ENCODE measurements at places on chromosomes 3 and 15.

GRCh38 chr3:111210866-111211564, 139.4 kb downstream of the NECTIN3 start:
- no peak for DNase-seq

- no peak for DNase-seq
Observed at GRCh38 chr3:53357458-53357857, 10.1 kb upstream of the DCP1A start.

DNA sequence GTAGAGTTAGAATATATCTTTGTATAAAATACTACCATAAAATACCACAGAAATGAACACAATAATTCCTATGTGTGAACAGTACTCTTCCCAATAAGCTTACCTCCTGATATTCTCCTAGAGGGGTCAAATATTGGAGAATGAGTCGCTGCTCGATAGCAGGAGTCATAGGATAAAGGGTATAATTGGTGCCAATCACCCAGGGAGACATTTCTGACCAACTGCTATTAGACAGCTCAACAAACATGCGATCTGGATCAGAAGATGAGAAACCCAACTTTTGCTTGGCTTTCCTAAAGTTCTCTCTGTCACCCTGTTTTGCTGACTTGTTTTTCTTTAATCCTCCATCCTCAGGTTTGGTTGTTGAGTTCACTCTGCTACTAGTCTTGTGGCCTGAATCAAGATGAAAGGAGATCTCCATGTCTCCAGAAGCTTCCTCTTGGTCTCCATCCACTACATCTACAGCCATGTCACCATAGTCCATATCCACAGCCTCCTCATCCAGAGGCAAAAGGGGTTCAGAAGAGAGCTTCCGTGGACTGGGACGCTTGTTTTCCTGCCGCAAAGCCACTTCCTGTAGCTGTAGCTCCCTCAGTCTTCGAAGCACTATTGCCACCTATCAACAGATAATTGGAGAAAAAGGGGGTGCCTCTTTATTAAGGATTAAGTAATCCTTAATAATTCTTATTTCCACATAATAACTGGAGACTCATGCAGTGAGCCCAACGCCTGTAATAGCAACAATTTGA, 50.4 kb downstream of the RBM15B start:
- no peak for DNase-seq

DNA sequence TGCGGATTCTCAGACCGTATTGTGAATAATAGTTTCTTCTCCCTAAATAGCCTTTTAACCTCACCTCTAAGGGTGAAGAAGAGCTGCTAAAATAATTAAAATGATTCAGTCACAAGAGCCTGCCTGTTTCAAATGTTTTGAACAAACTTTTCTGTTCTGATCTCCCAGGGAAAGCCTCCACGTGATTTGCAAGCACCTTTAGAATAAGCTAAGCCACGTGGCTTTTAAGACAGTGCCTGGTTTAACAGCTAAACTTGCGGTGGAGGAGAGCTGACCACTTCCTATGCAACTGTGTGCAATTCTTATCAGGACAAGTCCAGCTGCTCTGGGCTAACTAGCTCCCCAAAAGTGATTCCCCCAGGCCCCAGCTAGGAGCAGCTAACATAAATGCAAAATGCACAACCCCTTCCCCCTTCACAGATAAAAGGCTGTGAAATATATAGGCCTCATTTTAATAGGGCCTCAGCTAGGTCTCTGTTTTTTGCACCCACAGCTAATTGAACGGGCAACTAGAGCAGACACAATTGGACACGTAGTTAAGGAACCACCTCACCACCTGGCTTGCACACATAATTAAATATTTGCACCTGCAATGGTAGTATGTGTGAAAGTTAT, 401.2 kb upstream of the NR2F2 start:
- DNase-seq, result no peak

GRCh38 chr3:190716211-190716610, 146.3 kb downstream of the GMNC start:
- no peak for DNase-seq

DNA sequence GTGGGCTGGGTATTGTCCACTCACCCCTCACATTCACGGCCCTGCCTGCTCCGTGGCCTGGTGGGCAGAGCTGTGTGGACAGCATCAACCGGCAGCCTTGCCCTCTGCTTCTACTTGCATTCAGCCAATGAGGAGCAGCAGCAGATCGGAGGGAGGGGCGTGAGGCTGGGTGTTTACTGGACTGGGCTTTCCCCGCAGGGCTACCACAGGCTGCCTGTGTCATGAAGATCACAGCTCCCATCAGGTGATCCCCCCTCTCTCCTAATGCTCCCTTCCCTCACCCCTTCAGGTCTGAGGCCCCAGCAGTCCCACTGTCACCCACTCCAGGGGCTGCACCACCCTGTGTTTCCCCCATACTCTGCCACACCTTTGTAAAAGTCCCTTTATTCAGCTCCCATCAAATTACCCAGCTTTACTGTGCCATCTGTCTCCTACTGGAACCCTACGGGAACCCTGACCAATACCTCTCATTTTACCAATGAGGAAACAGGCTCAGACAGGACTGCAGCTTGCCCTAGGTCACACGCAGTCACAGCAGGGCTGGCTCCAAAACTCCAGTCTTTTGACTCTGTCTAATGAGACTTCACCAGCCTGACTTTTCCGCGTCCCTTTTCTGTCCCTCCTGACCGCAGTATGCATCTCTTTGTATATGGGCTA, 81.1 kb downstream of the MEGF11 start:
- DNase-seq, result no peak

DNA sequence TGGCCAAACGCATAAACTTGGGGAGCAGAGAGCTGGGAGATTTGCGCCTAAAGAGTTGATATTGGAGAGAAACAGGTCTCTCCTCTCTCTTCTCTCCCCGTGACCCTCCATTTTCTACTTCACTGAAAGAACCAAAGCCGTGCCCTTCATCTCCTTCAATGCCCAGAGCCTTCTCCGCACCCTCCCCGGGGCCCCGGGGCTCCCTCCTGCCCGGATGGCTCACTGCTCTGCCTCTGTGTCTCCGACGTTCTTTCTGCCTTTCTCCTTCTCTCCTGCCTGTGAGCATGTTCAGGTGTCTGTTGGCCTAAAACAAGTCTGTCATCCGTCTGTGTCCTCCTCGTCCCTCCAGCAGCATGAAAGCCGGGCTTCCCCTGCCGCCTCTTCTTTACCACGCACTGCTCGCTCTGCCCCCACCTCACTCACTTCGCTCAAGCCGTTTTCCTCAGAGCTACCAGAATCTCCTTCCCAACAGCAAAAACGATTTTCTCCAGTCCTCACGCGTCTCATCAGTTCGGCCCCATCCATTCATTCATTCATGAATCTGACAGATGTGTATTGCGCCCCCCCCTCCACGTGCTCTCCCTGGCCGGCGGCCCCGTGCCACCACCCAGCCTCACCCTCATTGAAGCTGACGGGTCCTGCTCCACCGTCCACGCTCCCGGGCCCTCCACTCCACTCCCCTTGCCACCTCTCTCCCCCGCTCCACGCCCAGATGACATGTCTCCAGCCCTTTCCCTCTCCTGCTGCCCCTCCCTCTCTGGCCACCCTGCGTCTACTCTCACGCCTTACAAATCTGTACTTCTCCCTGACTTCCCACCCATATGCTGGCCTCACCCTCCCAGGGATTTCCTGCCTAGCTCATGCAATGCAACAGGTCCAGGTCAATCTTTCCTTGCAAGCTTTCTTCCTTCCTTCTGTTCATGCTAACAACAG, 10.2 kb downstream of the MUC4 start:
- DNase-seq, result no peak

GRCh38 chr3:46715507-46716175, 2.0 kb downstream of the PRSS50 start:
- no peak for DNase-seq

GRCh38 chr15:64146885-64147681, 4.4 kb upstream of the SNX22 start:
- DNase-seq, result peak; percentile 56

GRCh38 chr3:107661447-107662123, 138.8 kb downstream of the BBX start:
- no peak for DNase-seq

- no peak for DNase-seq
Observed at GRCh38 chr3:30864836-30865235, 29.6 kb downstream of the GADL1 start.

DNA sequence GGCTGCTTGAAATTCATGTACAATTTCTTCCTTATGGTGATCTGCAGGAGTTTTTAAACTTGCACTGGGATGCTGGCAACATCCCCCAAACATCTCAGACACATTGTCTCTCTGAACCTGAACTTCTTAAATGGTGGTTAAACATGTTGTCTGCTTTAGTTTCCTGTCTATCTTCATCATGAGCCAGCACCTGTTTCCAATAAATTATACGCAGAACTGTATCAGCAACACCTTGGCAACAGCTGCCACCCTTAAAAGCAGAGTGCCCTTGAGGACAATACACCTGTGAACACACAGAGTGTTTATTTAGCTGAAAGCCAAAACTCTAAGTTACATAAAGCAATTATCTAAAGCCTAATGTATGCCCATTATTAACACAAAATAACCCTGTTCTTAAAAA, 242.9 kb downstream of the WNT5A start:
- DNase-seq, result no peak

DNA sequence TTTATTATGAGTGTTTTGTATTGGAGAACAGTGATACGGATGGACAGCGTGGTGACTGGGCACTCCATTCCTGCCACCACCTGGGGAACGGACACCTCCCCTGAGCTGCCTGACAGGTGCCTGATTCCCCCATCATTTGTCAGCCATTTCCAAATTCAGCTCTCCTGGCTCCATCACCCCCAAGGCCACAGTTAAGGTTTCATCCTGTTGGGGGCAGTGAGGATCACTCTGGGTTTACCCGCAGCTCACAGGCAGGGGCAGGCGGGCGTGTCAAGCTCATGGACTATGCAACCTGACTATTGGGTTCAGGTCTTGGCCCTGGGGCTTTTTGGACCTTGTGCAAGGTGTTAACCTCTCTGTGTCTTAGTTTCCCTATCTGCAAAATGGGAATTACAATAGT, 76.3 kb downstream of the RAB11A start:
- DNase-seq, result no peak

- DNase-seq, result no peak
Observed at GRCh38 chr3:114716916-114717315, 423.1 kb downstream of the TIGIT start.

- no peak for DNase-seq
Observed at GRCh38 chr3:18086760-18087159, 338.4 kb downstream of the SATB1 start.

DNA sequence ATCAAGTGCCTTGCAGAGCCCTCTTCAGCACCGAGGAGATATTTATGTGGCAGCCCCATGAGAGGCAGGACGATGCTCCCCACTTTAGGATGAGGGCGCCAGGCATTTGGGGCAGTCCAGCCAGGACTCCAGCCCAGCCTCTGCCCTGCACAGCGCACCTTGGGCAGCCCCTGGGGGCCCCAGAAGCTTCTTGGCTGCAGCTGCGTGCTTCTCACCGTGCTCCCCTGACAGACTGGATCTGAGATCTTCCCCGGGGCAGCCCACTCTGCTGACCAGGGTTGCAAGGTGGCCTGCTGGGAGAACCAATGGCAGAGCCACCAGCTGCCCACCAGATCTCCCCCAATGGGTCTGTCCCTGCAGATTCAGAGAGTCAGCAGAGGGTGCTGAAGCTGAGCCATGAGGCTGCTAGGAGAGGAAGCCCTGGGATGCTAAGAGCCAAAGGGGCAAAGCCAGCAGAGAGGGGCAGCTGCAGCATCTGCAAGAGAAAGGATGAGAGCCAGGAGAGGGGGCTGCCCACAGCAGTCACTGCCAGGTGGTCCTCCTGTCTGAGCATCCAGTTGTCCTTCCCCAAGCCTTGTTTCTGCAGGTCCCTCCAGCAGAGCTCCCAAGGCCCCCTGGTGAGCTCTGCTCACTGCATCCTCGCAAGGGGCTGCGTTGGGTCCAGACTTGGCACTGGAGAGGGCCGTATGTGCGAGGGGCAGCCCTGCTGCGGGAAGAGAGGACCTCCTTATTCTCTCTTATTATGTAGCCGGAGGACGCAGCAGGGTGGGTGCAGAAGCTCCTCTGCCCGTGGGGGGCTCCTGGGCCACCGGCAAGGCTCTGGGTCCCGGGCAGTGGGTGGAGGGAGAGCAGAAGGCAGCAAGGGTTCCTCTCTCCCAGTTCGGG, 14.7 kb upstream of the KLF13 start:
- no peak for DNase-seq

DNA sequence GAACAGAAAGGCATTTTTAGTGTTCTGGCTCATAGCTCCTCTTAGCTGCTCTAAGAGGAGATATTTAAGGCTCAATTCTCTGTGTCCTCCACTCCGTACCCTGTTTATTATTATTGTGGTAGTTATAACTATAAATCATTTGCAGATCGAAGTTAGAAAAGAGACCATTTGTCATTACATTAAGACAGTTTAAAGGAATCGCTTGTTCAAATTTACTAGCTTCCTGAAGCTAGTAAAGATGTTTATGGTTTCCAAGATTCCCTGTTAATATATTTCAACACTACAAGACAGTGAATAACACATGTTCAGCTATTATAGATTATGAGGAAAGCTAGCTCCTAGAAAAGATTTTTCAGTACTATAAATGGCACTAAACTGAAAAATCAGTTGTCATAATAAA, 12.6 kb downstream of the ATXN7 start:
- DNase-seq, result no peak

- DNase-seq, result no peak
Observed at GRCh38 chr3:42277676-42278075, 11.7 kb upstream of the CCK start.

GRCh38 chr15:96576596-96576995, 246.1 kb downstream of the NR2F2 start:
- no peak for DNase-seq

- no peak for DNase-seq
Observed at GRCh38 chr3:64167351-64167750, 57.9 kb downstream of the PRICKLE2 start.

DNA sequence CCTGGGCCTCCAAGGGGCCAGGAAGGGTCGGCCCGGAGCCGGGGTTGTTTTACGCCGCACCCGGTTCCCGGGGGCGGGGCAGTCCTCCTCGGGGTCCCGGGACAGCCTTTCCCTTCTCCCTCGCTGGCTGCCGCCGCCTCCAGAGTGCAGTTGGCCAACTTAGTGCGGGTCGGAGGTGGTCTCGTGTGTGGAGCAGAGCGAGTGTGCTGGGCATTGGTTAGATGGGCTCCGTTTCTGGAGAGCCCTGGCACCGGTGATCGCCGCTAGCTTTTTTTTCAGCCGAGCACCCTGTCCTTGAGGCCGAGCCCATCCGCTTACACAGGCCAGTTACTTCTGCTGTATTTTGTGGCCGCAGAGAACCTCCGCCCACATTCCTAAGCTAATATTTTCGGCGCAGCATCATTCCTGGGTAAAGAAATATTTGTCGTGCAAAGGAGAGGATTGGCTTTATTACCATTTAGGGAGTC, 585 bp downstream of the KIF23 start:
- peak; percentile 65 for DNase-seq

DNA sequence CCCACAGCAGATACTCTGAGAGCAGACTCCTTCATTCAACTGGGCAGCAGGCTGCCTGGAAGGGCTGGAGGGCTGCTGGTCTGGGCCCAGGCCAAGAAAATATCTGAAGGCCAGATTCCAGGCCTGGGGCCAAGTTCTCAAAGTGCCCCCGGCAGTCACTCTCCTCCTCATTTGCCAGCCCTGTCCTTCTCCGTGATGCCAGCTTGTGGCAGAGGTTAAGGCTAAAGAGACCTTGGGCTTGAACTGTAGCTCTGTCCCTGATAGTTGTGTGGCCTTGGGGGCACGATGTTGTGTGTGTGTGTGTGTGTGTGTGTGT, 39.0 kb downstream of the FAM3D start:
- peak; percentile 59 for DNase-seq

GRCh38 chr3:177979703-177980102, 556.5 kb upstream of the KCNMB2 start:
- DNase-seq, result no peak

- no peak for DNase-seq
Observed at GRCh38 chr3:24145981-24146822, 201.1 kb downstream of the NR1D2 start.

GRCh38 chr3:190519886-190520285, 6.0 kb downstream of the IL1RAP start:
- DNase-seq, result no peak

Measured in left hindlimb (tissue), 1 donor.